Bronchial epithelial cell (primary cell): ENCODE measurements at places on chromosomes 7 and 10. TPM values are rescaled to one million over a fixed set of nuclear protein-coding genes. Genes with fewer than 3 reads are reported as not detected.
A peak's percentile ranks its signal among the peaks of the same experiment; 100 is the strongest.

PPP1R17 gene
- total RNA-seq, result not detected in 2 replicates

- DNase-seq, result no peak
Observed at GRCh38 chr10:97321804-97322190, 2.7 kb downstream of the FRAT1 start.

- no peak for DNase-seq
Observed at GRCh38 chr10:89352802-89353201, 25.0 kb downstream of the IFIT3 start.

- DNase-seq, result peak; percentile 53
Observed at GRCh38 chr10:93383562-93383981, 98.6 kb downstream of the MYOF start.

RASSF4 gene
- 0.26 and 0.51 TPM in 2 replicates for total RNA-seq

DNA sequence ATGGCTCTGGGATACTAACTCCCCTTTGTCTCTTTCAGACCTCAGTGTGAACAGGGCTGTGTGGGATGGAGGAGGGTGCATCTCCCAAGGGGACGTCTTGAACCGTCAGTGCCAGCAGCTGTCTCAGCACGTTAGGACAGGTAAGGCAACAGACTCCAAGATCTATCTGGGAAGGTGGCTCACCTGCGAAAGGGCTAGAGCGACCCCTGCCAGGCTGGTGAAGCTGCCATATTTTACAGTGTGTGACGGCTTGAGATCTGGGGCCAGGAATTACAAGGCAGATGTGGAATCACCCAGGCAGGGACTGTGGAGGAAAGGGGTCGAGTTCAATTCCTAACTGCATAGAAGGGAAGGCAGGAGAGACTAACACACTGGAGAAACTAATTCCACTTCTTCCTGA lies 11.2 kb downstream of the MUC17 start:
- peak; percentile 18 for DNase-seq

DNA sequence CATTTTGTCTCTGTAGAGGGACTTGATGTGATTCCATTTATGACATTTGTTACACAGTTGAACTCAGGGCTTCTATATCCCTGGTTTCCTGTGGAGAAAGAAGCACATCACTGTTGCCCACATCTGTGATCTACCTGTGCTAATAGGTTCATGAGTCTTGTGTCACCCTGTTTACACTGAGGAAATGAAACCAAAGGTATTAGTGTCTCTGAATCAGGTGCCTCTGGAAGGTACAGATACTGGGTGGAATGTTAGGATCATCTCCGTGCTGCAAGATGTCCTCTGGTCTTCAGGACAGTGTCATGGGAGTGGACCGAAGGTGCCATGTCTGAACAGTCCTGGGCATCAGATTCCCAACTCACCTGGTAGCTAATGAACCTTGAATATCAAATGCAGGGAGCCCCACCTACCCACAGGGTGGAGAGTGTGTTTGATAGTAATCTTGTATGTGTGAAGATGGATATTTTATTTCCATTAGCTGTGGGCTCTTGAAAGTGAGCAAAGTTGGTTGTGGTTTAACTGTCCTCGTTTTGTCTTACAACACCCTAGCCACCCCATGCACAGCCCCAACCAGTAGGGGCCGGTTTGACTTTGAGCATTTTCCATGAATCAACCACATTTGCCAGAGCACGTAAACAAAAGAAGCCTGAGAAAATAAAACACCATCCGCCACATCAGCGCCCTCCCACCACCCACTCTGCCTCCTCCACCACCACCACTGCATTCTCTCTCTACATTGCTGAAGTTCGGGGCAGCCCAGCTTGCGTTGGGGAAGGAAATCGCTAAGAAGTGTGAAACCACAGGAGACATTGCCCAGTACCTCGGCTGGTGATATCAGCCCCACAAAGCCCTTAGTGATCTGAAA lies 40.7 kb downstream of the TARP start:
- no peak for DNase-seq

- DNase-seq, result no peak
Observed at GRCh38 chr10:82738592-82738991, 863.6 kb downstream of the NRG3 start.
